ENCODE measurements at places on chromosomes 4 and X. TPM values are rescaled to one million over a fixed set of nuclear protein-coding genes. Genes with fewer than 3 reads are reported as not detected.

DNA sequence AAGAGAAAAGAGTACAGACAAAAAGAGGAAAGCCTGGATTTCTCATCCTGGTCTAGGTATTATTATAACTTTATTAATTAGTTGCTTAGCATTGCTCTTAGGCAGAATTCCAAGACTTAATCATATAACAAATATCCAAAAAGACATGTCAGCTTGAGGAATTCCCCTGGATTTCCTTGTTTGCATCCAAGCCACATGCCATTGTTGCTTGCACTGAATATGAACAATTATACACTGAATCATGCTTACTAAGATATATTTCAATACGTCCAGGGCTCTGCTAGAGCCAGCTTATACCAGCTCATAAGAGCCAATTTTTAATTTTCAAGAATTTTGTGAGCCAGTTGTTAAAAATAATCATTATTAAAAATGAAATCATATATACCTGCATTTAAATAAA is 5.5 kb upstream of the TLR10 start:
- no peak overlapping the region for H3K4me3 ChIP-seq
- no peaks in the 10 kb centered on the region for H3K4me1 ChIP-seq
- no peak overlapping the region for H3K27ac ChIP-seq
- H3K36me3 ChIP-seq: no peaks in the 10 kb centered on the region
- no peaks in the 10 kb centered on the region for H3K27me3 ChIP-seq

- H3K36me3 ChIP-seq: no peaks in the 10 kb centered on the region
- H3K27ac ChIP-seq: no peak overlapping the region
- no peaks in the 10 kb centered on the region for H3K27me3 ChIP-seq
- DNase-seq: no peak
These were observed 80.2 kb upstream of the MAMLD1 start for GRCh38 chrX:150282953-150283352.

GRCh38 chr4:182738283-182739047 is 178.7 kb downstream of the DCTD start:
- no peaks in the 10 kb centered on the region for H3K27me3 ChIP-seq
- no peaks in the 10 kb centered on the region for H3K36me3 ChIP-seq
- DNase-seq: no peak
- no peak overlapping the region for H3K27ac ChIP-seq
- H3K4me3 ChIP-seq: no peak overlapping the region

GRCh38 chrX:133171962-133172708 is 46.0 kb downstream of the TFDP3 start:
- H3K4me3 ChIP-seq: no peak overlapping the region
- no peaks in the 10 kb centered on the region for H3K27me3 ChIP-seq
- no peaks in the 10 kb centered on the region for H3K4me1 ChIP-seq
- no peaks in the 10 kb centered on the region for H3K36me3 ChIP-seq

GRCh38 chr4:183321079-183321478 is 1.0 kb upstream of the CLDN22 start:
- H3K4me3 ChIP-seq: no peak overlapping the region
- DNase-seq: no peak
- H3K27ac ChIP-seq: no peak overlapping the region
- no peaks in the 10 kb centered on the region for H3K4me1 ChIP-seq
- no peaks in the 10 kb centered on the region for H3K27me3 ChIP-seq

Gene FGB
- total RNA-seq: 6.2 TPM

Gene UGT2B17
- 639 TPM for total RNA-seq
